ENCODE measurements at places on chromosomes 4 and X.

DNA sequence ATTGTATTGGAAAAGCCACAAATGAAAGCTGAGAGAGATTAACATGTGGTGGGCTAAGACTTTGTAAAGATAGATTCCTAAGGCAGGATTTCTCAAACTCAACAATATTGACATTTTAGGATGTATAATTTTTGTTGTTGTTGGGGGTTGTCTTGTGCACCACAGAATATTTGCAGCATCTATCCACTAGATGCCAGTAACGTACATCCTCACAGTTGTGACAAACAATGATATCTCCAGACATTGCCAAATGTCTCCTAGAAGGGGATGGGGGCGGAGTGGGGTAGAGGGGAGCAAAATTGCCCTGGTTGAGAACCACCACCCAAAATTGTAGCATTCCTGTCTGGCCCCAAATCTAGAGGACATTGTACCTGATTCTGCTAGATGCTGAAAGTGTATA is 14.7 kb upstream of the CBR4 start:
- DNase-seq: no peak

DNA sequence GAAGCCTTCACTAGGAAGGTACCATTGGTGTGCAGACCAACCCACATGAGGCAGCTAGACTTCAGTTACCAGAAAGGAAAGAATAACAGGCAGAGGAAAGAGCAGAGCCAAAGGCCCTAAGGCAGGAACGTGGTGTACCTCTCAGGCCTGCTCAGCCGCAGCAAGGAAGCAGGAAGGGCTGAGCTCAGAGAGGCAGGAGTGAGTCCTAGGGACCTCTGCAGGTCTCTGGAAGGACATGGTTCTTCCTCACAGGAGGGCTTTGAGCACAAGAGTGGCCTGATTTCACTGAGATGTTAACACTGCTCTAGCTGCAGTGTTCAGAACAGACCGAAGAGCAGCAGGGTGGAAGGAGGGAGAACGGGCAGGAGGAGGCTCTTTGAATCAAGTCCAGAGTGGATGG is 124.6 kb downstream of the DCHS2 start:
- no peak for DNase-seq

GRCh38 chr4:86302830-86303229 is 57.0 kb downstream of the MAPK10 start:
- DNase-seq: no peak

- DNase-seq: no peak
Observed at GRCh38 chr4:25092139-25092538, 61.4 kb upstream of the LGI2 start.

DNA sequence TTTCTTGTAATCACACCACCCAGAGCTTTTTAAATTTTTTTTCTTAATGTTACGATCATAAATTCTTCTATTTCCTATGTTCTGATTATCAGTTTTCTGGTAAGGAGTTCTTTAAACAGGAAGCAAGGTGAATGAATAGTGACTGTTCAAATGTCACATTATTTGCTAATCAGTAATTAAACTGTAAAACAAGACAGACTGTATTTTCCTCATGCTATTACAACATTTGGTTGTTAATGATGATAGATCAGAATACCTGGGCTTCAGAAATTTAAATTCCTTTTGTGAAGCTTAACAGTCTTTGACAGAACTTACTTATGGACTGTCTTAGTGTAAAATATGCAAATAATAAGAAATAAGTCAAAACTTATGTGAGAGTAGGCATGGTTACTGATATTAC is 41.4 kb downstream of the CLCN3 start:
- no peak for DNase-seq

GRCh38 chr4:132275583-132276121 is 873.4 kb upstream of the PCDH10 start:
- no peak for DNase-seq

DNA sequence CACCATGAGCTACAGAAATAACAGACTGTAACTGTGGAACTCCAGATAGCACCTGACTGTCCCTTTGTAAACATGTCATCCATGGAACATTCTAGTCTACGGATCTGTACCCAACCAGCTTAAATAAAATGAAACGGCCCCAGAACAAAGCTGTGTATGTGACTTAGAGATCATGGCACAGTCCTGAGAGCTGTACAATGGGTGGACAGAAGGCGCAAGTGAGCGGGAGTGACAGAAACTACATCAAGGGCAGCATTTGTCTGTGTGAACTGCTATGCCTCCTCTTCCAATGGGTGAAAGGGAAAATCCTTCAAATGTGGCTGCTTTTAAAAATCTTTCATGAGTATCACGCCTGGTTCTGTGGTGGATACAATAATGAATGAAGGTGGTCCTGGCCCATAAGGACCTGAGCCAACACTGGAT is 72.5 kb downstream of the FAT1 start:
- DNase-seq: no peak

DNA sequence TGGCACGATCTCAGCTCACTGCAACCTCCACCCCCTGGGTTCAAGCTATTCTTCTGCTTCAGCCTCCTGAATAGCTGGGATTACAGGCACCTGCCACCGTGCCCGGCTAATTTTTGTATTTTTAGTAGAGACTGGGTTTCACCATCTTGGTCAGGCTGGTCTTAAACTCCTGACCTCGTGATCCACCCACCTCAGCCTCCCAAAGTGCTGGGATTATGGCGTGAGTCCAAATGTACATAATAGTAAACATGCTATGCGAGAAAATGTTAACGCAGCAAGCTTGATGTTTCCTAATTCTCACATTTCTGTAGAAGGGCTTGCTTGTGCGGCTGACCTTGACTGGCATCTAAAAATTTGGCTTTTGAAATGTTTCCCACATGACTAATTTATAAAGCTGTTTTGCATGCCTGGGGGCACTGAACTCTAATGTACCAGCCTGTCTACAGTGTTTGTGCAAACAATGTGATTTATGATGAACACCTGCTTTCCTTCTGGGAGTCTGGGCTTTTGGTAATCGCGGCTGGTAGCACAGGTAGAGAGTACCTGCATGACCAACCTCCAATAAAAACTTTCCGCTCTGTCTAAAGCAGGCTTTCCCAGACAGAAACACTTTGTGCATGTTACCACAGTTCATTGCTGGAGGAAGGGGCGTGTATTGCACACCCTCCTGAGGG is 216.8 kb downstream of the IL15 start:
- DNase-seq: no peak

DNA sequence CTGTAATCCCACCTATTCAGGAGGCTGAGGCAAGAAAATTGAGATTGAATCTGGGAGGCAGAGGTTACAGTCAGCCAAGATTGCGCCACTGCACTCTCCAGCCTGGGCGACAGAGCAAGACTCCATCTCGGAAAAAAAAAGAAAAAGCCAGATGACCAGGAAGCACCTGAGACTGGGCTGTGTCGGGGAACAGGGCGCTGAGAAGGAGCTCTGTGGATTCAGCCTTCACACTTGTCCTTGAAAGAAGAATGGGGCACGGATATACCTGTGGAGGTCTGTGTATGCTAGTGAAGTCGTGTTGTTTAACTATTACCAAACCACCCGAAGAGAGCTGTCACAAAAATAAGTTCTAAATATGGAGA is 39.3 kb upstream of the TADA2B start:
- DNase-seq: no peak

DNA sequence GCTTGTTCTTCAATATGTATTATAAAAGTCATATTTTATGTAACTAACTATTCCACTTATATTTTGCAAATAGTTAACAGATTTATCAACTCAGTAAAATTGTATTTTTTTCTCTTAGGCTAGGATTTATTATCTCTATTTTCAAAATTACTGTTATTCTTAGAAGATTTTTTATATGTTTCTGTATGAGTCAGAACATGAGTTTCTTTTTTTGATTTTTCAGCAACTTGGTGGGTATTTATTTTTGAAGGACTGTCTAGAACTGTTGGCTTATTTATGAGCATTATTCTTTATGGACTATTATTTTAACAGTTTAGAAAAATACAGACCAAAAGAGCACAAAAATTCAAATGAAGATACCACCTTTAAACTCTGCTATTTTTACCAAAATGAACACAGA is 6.8 kb downstream of the AIMP1 start:
- DNase-seq: no peak

DNA sequence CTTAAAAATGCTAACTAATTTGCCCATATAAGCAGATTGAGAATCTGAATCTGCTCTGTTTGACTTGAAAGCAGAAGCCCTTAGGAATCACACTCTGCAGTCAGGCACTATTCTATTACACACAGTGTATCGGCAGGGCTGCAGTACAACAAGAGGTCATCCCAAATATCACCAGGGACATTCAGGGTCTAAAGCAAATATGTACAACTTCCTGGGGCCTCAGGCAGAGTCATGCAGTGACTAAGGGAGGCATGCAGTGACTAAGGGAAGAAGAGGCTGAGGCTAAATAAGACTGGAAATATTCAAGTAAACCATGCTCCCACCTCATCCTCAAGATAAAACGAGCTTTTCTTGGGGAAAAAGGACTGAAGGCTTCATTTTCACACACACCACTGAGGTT is 20.9 kb downstream of the MAPK10 start:
- DNase-seq: no peak

GRCh38 chr4:52588097-52588496 is 71.0 kb downstream of the USP46 start:
- DNase-seq: no peak

DNA sequence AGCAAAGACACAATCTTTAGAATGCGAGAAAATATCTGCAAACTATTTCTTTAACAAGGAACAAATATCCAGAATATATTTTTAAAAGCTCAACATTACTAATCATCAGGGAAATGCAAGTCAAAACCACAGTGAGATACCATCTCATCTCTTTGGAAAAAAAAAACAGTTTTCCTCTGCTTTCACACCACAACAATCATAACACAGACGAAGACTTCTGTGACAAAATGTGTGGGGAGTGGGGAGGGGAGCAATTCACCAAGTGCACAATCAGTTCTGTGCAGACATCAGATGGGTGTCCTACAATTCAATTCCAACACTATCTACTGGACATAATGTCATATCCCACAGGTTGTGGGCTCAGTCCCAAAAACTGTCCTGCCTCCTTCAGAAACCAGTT is 293.2 kb upstream of the SLC7A11 start:
- DNase-seq: no peak
